ENCODE measurements at places on chromosomes 1 and 21.

GRCh38 chr1:37752583-37753471, 12.1 kb downstream of the EPHA10 start:
- no peak for DNase-seq

DNA sequence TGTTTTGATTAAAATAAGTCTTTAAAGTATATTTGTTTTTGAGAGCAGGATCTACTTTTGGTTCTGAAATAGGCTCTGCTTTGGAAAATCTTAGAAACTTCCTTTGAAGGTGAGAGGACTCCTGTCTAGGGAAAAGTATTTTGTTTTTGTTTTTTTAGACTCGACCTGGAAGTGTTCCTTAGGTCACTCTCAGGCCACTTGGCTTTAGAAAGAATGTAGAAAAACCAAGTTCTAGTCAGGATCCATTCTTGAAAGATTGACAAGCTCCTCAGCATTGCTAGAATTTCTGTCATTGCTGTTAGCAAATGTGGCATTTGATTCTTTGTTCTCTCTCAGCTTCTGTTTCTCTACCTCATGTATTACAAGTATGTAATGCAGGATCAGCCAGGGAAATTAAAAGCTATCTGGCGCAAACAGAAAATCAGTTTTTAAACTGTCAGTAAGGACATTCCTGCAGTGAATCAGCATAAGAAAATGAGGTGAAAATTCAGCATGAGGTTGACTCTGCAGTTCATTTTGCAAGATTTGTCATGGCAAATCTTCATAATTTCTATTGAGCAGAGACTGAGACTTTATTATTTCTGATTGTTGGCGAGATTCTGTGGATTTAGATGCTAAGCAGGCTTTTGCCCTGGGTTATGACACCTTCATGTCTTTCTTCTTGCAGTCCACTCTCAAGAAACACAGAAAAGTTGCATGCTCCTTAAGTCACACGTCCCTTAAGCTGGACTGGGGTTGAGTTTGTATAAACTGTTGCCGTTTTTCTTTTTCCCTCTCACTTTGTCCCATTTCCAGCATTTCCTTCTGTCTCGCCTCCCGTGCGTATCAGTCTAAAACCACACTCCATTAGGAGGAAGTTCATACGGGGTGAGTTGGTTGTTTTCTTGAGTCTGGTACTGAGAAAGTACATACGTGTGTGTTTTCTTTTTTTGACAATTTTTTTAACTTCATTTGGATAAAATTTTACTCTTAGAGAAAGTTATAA, 12.6 kb downstream of the NTPCR start:
- DNase-seq, result peak; percentile 13

GRCh38 chr21:44899768-44900558, 20.7 kb downstream of the ITGB2 start:
- DNase-seq, result no peak

GRCh38 chr1:115289940-115290339, 48.1 kb downstream of the NGF start:
- DNase-seq, result no peak

DNA sequence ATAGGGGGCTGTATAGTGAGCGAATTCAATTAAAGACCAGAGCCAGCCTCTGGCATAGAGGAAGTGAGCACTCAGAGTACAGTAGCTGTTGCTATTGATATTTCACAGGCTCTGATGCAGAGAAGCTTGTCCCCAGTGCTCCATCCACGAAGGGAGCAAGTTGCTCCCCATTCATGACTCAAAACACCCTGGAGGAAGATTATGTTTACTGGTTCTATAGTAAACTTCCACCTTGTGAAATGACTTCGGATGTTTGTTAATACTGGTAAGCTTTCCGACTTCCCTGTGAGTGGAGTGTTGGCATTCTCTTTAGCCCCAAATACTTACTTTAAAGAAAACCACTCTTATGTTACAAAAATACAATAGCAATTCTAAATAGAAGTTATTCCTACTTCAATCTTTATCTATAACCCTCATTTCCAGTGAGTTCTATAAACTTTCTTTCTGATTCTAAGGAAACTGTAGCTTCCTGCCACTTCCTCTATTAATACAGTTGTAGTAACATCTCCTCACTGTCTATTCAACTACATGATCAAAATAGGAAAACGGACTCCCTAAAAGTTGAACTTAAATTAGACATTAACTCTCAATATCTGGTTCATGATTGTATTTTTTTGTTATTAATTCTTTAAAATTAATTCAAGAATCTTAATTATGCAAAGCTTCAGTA, 46.4 kb downstream of the ZNF281 start:
- no peak for DNase-seq

DNA sequence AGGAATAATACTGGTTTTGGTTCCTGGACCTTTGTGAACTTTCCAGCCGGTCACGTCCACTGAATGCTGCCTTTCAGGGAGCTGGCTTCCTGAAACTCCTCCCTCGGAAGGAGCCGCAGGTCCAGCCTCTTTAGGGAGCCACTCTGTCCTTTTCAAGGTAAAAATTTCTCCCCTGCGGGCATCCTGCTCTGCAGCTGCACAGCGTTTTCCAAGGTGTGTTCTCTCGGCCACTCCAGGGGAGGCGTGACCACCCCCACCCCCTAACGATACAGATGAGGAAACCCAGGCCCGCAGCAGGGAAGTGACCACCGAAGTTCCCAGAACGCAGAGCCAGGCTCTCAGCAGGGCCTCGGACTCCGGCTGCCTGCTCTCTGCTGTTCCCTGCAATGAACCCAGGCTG, 21.5 kb downstream of the PADI2 start:
- no peak for DNase-seq

GRCh38 chr1:108955881-108956280, 7.4 kb downstream of the CLCC1 start:
- no peak for DNase-seq

- no peak for DNase-seq
Observed at GRCh38 chr1:30881319-30882181, 27.0 kb downstream of the SDC3 start.

- DNase-seq, result no peak
Observed at GRCh38 chr21:33433425-33434114, 30.4 kb downstream of the IFNGR2 start.

DNA sequence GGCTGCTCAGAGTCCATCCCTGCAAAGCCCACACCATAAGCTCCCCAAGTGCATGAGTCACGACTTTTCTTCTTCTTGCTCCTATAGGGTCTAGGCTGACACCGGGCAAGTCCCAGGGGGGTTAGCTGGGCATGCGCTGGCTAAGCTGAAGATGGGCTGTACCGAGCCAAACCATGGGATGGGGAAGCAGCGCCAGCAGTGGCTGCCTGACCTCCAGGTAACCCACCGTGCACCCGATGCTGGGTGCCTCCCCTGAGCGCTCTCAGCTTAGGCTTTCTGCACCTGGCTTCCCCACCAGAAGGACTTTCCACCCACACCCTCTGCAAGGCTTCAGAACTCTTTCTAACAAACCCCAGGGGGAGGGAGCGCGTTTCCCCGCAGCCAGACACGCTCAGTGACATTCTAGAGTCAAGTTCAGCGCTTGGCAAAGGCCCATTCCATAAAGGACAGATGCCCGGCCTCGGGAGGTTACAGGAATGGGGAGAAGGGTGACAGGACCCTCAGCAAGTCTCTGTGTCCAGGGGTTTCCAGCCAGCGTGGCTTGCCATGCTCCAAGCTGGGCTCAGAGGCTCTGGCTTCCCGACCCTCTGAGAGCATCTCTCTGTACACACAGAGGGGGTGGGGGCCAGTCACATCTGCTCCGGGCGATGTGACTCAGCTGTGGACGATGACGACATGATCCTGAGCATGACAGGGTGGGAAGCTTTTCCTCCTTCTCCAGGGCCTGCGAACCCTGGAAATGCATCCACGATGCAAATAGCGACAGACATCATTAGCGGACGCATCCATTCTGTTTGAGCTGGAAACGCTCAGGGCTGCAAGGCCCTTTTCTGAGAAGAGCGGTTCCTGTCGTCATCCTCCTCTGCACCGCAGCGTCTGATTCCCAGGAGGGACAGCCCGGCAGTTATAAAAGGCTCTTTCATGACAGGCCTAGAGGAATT, 107.8 kb downstream of the SIK1 start:
- DNase-seq, result no peak

GRCh38 chr1:164918140-164918539, 359.2 kb downstream of the PBX1 start:
- no peak for DNase-seq

DNA sequence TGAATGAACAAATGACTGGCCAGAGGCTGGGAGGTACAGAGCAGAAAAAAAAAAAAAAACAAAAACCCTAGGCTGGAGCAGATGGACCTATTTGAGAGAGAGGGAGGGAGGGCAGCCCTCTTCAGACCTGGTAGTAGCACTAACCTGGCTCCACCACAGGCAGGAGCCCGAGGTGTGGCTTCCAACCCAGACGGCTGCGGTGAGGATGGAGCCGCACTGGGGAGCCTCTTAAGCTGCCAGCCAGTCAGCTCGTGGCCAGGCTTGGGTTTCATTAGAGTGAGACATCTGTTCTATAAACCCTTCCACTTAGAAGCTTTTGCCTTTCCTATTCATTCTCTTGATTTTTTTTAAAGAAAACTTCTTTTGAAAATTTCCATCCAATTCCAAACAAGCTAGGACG, 16.8 kb downstream of the LGR6 start:
- peak; percentile 64 for DNase-seq

DNA sequence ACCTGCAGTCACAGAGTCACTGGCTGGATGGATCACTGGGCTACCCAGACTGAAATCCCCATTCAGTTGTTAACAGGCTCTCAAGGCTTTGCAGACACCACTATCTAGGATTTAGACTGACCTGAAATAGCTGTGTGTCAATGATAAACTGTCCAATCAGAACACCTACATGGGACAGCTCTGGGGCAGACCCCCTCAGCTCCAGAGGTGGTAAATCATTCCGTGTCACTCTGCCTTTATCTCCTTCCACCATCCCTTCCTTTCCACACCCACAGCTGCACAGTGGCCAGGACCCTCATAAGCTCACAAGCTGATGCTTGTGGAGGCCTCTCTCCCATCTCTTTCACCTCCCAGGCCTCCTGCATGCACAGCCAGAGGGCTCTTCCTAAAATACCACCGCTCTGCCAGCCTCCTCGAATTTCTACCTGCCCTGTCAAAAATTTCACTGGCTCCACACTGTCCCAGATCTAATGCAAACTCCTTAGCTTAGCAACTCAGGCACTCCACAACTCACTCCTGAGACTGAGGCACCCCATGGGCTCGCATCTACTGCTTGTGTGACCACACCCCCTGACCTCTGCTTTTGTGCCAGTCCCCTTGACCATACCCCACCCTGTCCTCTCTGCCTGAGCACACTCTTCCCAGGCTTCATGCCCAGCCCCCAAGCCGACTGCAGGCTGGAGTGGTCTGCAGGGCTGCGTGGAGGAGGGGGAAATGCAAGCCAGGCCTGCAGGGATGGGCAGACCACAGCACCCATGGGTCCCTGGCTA, 5.8 kb downstream of the CAPZB start:
- no peak for DNase-seq

DNA sequence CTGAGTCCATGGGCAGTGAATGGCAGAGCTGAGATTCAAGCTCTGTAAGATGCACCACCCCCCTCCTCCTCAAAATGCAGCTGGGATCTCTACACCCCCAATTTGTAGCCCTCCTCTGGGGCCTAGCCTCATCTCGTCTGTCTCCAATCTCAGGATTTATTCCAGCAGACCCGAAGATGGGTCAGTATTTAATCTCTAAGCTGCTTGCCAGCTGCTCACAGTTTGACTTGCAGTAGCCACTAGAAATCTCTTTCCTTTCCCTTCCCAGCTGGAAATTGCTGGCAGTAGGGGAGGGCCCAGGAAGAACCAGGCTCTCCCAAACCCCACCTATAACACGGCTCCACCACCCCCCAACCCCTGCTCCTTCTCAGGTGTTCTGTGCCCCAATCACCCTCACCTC, 1.5 kb downstream of the LACTBL1 start:
- no peak for DNase-seq

- DNase-seq, result no peak
Observed at GRCh38 chr1:246435421-246436041, 71.5 kb downstream of the SMYD3 start.

GRCh38 chr1:90405726-90406125, 311.4 kb downstream of the BARHL2 start:
- DNase-seq, result no peak

- no peak for DNase-seq
Observed at GRCh38 chr1:104648269-104648691, 898.6 kb downstream of the AMY1C start.

DNA sequence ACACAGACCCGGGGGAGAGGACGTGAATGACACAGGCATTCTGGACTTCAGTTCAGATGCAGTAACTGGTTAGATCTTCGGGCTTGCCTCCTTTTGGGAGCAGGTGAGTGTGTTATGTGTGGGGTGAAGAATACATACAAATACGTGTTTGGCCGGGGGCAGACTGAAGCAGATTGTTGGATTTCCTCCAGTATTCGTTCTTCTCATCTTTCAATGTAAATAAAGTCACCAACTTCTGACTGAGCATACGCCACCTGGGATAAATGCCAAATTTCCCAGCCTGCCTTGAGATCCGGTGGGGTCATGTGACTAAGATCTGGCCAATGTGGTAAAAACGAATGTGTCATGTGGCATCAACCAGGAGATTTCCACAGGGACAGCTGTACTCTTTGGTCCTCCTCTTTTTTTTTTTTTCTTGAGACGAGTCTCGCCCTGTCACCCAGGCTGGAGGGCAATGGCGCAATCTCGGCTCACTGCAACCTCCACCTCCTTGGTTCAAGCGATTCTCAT, 189.8 kb downstream of the RGS7 start:
- DNase-seq, result no peak

GRCh38 chr1:229993894-229994293, 73.1 kb upstream of the GALNT2 start:
- no peak for DNase-seq

- no peak for DNase-seq
Observed at GRCh38 chr1:93979718-93980319, 70.6 kb upstream of the GCLM start.

DNA sequence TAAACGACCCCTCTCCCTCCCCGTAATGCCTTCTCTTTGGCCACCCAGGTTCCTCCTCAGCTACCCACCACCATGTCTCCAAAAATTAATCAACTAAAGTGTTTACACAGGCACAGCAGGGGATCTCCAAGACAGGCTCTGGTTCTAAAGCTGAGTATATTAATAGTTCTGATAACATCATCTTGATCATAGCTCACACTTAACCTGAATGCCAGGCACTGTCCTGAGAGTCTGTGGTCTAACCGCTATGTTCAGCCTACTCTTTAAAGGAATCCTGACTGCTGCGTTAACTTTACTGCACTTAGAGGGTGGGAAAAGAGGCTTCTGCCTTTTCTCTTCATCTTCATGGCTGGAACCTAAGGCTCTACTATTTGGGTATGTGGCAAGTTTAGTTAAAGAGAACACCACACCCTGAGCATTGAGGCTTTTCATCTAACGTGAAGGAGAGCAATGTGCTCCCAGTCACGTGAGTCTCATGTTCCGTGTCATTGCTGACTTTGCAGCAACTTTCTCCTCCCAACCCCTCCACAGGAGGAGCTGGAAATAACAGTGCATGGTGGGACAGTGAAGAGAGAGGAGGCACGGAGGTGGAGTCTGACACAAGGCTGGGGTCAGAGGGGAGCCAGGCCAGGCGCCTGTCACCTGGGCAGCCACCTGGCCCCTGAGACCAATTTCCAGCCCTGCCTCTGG, 86.4 kb downstream of the FAM78B start:
- DNase-seq, result no peak

GRCh38 chr21:25412100-25412499, 195.2 kb downstream of the MRPL39 start:
- DNase-seq, result no peak
